ENCODE measurements at places on chromosomes 7 and 10. TPM values are rescaled to one million over a fixed set of nuclear protein-coding genes. Genes with fewer than 3 reads are reported as not detected.

Gene CCM2
- total RNA-seq = 126 TPM

- no peak for DNase-seq
These were observed 18.0 kb upstream of the ARID5B start for GRCh38 chr10:61883371-61884025.

Gene ECHDC3
- 3.2 TPM for total RNA-seq

DNA sequence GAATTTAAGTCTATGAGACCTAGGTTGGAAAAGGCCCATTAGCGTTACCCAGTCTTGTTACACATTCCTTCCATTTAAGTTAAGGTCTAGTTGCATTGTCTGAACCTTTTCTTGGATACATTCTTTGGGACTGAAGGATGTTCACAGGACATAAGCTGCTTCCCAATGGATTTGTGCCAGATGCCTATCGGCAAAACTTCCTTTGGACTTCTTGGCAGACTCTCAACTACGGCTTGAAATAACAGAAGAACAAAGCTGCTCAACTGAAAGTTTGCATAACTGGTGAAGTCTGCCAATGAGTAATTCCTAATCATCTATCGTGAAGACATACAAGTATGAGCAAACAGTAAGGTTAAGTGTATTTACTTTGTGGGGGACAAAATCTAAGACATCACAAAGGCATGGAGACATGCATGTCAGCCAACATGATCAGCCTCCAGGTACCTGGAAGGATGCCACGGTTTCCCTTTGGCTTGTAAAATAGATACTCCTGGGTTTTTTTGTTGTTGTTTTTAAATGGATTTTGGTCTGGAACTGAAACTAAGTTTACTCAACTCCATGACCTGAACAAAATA lies 35.4 kb downstream of the MALSU1 start:
- DNase-seq = peak; percentile 98

DNA sequence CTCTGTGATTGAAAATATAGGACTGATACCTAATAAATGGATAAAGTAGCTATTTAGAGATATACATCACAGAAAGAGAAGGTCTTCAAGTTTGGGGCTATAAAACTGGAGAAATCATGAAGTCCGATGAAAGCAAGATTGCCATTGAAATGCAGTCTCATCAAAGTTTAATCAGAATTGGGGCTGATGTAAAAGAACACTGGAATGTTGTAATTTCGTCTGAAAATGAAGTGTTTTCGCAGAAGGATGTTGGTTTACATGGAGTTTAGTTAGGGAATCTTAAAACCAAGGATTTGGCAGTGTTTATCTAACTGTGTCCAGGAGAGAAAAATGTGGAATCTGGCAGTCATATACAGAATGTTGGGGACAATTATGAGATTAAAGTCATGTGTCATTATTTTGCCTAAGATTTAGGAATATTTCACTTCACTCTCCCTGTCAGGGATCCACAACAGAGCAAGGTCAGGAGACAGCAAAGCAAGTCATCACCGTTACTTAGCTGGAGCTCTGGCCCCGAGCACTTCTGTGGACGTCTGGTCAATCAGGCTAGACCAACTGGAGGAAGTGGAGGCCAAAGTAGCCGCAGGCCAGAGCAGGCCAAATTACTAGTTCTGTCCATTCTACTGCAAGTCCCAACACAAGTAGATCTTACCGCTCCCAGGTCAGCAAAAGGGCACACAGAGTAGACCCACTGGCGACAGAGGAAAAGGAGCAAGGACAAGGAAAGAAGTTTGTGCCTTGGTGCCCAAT lies 37.0 kb downstream of the EPDR1 start:
- DNase-seq = no peak

- DNase-seq = no peak
These were observed 20.9 kb downstream of the DNAJB9 start for GRCh38 chr7:108590606-108591005.

Gene CDNF
- total RNA-seq = 0.96 TPM

DNA sequence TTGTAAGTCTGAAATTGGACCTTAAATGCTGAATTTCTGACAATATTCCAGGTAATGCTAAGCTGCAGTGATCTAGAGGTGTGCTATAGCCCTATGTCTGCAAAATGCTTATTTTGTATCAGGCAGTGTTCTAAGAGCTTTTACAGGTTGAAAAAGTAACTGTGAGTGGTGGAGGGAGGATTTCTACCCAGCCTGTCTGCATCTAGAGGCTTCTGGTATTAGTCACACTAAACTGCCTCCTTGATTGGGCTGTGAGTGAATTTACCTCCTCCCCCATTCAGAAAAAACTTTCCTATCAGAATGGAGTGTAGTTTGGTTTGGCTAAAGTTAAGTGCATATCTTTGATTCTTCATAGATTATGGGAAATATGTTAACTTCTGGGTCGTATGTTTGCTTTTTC lies 56.8 kb downstream of the BBS9 start:
- peak; percentile 66 for DNase-seq

GRCh38 chr10:94640562-94640961 lies 43.0 kb upstream of the CYP2C18 start:
- DNase-seq = no peak

- DNase-seq = no peak
These were observed 44.1 kb upstream of the PARD3 start for GRCh38 chr10:34859170-34859569.

DNA sequence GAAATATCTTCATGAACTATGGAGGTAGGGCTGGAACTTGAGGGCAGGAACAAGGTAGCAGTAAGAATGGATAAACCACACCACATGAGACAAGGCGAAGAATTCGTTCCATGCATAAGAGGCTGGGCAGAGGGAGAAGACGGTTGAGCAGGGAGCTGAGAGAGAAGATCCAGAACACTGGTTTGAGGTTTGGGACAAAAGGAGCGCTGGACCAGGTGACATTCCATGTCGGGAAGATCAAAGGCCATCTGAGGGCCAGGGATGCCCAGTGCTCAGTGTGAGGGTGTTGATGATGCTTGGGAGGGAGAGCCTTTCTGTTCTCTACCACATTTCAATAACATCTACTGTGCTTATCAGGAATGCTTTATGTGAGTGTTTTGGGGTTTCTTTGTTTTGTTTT lies 52.8 kb downstream of the WIPF3 start:
- no peak for DNase-seq

Gene ABCB4
- total RNA-seq = not detected

Gene CPA2
- total RNA-seq = not detected

- no peak for DNase-seq
These were observed 274.9 kb upstream of the NEBL start for GRCh38 chr10:21171936-21172541.

Gene MMP21
- total RNA-seq = not detected

DNA sequence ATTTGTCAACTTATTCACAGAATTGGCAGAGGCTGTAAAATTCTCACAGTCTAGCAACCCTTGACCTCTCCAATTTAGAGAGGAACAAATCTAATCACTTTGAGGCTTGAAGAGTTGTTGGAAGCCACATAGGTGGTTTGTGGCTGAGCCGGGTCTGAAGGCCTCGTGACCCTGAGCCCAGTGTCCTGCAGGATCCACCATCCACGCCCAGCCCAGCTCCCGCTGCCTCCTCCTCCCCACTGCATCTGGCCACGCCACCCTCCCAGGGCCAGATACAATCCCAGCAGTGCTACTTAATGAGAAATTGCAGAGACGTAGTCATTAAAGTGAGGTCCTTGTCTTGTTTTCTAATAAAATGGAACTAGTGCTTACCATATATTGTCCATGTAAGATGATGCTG lies 81.4 kb upstream of the SHH start:
- DNase-seq = no peak

DNA sequence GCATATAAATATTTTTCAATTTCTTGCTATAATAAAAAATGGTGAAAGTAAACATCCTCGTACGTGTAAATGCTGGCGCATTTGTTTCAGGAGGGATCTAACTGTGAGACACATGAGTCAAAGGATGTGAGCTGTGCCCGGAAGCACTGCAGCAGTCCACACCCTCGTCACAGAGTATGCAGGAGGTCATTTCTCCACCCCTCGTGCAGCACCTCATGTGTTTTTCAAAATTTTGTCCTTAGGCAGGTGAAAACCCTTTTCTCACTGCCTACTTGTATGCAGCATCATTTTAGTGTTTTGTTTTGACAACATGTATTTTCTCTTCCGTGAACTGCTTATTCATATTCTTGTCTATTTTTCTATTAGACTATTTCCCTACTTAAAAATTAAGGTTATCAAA lies 162.7 kb downstream of the AVL9 start:
- peak; percentile 79 for DNase-seq

Gene CC2D2B
- 0.11 TPM for total RNA-seq

DNA sequence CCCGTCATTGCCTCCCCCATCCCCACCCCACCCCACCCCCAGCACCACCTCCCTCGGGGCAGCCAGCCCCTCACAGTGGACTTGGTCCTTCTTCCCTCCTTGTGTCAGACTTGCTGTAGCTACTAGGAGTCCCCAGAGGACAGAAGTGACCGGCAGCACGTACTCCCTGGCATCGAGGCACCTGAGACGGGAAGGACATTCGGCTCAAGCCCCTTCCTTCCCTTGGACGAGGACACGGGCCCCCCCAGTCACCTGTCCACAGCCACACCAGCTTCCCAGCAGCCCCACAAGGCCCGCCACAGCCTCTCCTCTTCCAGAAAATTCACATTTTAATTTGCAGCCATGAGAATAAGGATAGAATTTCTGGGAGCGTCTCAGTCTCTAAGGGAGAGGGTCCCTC lies 267.8 kb upstream of the SHH start:
- DNase-seq = no peak

DNA sequence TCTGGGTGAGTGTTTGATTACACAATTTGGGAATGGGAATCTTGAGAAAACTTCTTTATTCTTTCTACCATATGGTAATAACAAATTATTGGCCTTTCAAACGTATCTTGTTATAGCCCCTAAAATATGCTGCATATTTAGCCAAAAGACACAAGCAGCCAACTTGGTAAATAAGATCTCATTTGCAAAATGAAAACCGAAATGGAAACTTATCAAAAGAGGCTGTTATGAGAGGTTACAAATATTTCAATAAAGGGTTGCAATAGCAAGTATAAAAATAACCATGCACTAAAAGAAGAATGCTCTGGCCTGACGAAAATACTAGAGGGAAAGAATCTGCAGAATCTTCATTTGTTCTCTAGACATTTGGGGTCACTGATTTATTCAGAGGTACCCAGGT lies 259.5 kb upstream of the LRRN3 start:
- DNase-seq = no peak

DNA sequence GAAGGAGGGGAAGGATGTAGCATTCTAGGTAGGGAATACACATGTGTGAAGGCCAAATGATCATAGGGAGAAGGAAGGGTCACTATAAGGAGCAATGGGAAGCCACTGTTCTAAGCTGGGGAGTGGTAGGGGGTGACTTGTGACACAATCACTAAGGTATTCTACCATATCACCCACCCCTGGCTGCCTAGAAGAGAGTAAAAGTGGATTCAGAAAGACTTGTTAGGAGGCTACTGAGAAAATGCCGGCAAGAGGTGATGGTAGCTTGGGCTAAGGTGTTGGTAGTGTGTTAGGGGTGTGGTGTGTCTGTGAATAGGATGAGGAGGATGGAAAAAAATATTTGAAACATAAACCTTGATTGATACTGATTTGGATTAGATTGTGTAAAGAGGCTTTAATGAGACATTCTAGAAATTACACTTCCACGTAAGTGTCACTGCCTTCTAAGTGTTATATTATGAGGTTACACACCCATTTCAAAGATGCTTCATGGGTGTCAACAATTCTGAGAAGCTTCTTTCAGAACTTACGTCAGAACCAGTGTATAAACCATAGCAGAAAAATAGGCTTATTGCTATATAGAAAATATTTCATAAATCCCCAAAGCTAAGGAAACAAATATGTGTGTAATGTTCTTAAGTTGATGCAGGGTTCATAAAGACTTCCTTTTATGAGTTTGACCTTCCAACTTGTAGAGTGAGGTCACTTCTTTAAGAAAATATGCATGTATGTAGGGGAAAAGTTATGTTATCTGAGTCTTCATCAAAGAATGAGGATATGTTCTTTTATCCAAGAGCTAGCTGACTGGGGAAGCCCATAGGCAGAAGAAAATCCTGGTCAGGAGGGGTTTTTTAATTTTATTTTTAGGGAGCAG lies 5.6 kb upstream of the BPGM start:
- no peak for DNase-seq

DNA sequence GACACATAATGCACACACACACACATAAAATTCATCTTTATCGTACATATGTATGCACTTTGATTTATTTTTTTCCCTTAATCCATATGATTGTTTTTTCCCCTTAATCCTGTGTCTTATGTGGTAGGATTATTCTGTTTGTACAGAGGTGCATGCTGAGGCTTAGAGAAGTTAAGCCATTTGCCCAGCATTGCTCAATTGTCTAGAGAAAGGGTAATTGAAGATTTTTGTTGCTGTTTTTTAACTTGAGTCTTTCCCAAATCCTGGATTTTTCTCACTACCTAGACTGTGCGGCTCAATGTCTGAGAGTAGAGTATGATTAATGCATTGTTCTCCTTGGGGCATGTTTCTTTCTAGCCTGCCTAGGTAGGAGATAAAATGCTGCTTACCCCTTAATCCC lies 35.0 kb downstream of the WBP1L start:
- no peak for DNase-seq

Gene FAM131B
- total RNA-seq = 1.1 TPM

Gene PTF1A
- total RNA-seq = not detected

GRCh38 chr7:158065340-158065739 lies 522.3 kb downstream of the PTPRN2 start:
- DNase-seq = no peak

- DNase-seq = no peak
These were observed 55.3 kb upstream of the KAT6B start for GRCh38 chr10:74771054-74771453.

- DNase-seq = no peak
These were observed 89.8 kb downstream of the SEMA3A start for GRCh38 chr7:84104826-84105225.

Gene MICALL2
- 27.4 TPM for total RNA-seq

Gene SEMA3C
- total RNA-seq = 104 TPM

Gene KLF14
- not detected for total RNA-seq

DNA sequence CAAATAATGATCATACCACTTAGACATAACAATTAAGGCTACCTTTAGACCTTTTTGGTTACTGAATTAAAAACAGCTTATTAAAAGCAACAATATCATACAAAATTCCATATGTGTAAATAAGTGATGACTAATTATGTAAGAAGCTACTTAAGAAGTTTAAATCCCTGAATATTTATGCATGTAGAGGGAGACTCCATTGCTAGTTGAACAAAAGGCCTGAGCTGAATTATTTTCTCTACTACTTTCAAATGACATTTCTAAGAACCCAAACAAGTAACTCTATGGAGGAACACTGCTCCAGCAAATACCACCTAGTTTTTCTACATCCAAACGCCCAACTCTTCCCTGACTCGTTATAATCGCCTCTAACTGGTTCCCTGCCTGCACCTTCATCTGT lies 31.5 kb downstream of the EPC1 start:
- no peak for DNase-seq

DNA sequence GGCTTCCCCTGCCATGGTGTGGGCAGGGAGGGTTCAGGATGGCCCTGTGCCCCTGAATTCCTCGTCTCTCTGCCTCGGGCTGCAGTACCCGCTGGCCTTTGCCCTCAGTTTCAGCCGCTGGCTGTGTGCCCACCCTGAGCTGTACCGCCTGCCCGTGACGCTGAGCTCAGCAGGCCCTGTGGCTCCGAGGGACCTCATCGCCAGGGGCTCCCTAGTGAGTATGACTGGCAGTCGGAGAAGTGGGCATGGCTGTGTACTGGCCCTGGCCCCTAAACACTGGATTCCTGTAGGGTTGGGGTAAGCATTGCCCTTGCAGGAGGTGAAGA lies 59.6 kb downstream of the PALD1 start:
- no peak for DNase-seq

All from LHCN-M2 (cell line).